ENCODE measurements at places on chromosomes 5 and 9. TPM values are rescaled to one million over a fixed set of nuclear protein-coding genes. Genes with fewer than 3 reads are reported as not detected.

- H3K27me3 ChIP-seq: no peaks in the 10 kb centered on the region
- no peak overlapping the region for H3K4me3 ChIP-seq
- H3K36me3 ChIP-seq: no peaks in the 10 kb centered on the region
- no peak for DNase-seq
Measured at GRCh38 chr9:37295796-37296195, 126.7 kb upstream of the GRHPR start.

- peaks cover 12% of the 10 kb centered on the region for H3K4me1 ChIP-seq
- peak overlapping the region; percentile 66 for H3K27ac ChIP-seq
- H3K36me3 ChIP-seq: peaks cover 4% of the 10 kb centered on the region
- no peaks in the 10 kb centered on the region for H3K27me3 ChIP-seq
Measured at GRCh38 chr5:177545487-177546257, 8.7 kb downstream of the FAM193B start.

DNA sequence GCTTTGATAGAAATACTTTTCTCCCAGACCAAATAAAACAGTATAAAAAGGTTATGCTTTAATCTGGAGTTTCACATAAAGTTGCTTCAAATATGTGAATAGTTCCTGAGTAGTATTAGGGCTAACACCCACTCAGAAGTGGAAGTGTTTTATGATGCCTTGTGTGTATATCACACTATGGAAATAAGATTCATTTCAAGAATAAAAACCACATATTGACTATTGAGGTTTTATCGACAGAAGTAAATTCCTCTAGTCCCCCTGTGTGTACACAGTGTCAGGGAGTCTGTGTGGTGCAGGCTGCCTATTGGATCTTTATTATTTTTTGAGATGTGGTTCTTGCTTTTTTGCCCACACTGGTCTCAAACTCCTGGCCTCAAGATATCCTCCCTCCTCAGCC, 20.8 kb upstream of the LRRTM2 start:
- peaks cover 12% of the 10 kb centered on the region for H3K4me1 ChIP-seq
- no peak for DNase-seq
- no peak overlapping the region for H3K27ac ChIP-seq
- no peaks in the 10 kb centered on the region for H3K27me3 ChIP-seq

Gene OTP
- not detected for total RNA-seq

Gene MIER3
- 16.8 TPM for total RNA-seq
